ENCODE measurements at places on chromosomes 13 and 19.

- no peak for DNase-seq
Measured at GRCh38 chr13:110519506-110519905, 42.0 kb downstream of the RAB20 start.

GRCh38 chr19:13189600-13189999 is 39.4 kb downstream of the IER2 start:
- DNase-seq: no peak

GRCh38 chr13:98563071-98563470 is 13.8 kb downstream of the STK24 start:
- no peak for DNase-seq

- no peak for DNase-seq
Measured at GRCh38 chr19:56671613-56671994, at the start of gene ZNF835. Gene ZNF835, minus strand, starts transcription at chr19:56671757. Its CDS starts 6,559 bp downstream, at chr19:56665198.

- DNase-seq: no peak
Measured at GRCh38 chr13:98476106-98476505, 100.8 kb downstream of the STK24 start.

Measured in fibroblast of skin of left quadriceps (primary cell).